NCI-H1694 (cell line): ENCODE measurements at places on chromosomes 16 and 17.

- no peak for DNase-seq
These were observed 1.5 kb downstream of the HLF start for GRCh38 chr17:55266051-55266957.

- no peak for DNase-seq
These were observed 10.5 kb upstream of the PLK1 start for GRCh38 chr16:23668225-23668624.

DNA sequence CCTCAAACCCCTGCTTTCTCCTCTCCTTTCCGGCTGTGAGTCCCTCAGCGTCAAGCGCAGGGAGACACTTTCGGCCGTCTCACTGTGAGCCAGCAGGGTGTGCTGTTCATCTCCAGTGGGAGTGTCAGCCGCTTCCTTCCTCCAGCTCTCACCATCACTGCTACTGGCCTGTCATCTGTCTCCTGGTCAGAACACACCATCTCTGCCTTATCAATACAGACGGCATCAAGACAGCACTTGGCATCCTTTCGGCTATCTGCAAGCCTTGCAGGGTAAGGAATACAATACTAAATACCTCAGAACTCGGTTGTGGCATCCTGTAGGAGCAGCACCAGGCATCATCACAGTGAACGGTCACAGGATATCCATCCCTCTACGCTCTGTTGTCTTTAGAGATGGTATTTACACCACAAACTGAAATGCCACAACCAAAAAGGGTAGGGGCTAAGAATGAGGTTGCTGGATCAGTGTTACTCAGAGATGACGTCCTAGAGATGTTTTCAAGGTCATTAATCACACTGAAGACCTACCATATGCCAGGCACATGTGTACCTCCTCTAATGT is 20.7 kb upstream of the CMTM4 start:
- DNase-seq: no peak

DNA sequence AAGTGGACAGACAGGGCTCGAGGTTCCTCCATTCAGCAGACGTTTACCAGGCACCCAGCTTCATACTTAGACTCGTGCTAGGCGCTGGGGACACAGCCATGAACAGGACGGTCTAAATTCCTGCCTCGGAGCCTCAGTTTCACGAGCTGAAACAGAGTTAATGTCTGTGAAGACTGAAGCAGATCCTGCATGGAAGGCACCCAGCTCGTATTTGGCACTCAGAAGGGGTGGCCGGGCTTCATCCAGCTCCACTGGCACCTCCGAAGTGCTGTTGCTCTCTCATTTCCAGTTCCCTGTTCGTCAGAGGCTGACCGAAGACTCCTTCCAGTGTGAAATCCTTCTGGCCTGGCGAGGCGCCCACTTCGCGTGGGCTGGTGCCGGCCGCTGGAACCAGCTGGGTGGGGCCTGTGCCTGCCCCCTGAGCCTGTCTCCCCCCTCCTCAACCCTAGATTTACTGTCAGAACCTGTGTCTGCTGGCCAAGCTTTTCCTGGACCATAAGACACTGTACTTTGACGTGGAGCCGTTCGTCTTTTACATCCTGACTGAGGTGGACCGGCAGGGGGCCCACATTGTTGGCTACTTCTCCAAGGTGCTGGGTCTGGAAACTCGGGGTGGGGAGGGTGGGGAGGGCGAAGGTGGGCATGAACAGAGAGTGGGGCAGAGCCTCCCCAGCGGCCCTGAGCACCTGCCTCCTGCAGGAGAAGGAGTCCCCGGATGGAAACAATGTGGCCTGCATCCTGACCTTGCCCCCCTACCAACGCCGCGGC is 5.8 kb downstream of the PRSS8 start:
- DNase-seq: no peak

GRCh38 chr16:2022723-2023091 is 3.1 kb downstream of the NPW start:
- no peak for DNase-seq

- DNase-seq: no peak
These were observed 443.4 kb upstream of the SOX9 start for GRCh38 chr17:71677439-71677838.

GRCh38 chr17:28997806-28998205 is 8.0 kb downstream of the SEZ6 start:
- no peak for DNase-seq

DNA sequence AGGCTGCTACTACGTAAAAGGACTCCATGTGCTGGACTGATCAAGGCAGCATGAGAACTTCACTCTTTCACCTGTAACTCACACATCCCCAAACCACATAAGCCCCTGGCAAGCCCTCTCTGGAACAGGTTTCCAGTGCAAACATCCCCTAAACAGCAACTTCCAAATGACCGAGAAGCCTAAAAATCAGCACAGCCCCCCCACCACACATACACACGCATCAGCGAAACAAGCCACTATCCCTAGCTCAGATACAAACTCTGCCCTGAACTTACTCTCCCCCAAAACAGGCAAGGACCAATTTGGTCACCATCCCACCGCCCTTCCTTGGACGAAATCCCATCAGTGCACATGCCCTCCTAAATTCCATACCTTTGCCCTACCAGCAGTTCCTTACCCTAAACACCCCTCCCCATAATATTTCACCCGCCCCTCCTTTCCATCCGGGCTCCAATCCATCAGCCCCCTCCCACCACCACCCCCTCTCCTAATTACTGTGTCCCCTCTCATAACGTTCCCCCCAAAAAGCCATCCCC is 735 bp downstream of the LSM12 start:
- DNase-seq: no peak

DNA sequence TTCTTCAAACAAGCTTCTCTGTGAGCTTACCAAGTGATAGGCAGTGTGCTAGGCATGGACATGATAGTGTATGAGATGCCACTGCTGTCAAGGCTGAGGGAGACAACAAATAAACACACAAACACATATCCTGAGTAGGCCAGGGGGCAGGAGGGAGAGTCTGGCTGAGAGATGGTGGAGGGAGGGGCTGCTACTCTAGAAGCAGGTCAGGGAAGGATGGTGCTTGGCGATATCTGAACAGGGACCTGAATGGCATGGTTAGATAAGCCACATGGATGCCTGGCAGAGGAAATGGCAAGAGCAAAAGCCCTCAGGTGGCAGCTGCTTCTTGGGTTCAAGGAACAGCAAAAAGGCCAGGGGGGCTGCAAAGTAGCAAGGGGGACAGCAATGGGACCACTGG is 8.6 kb upstream of the CHST6 start:
- DNase-seq: no peak

GRCh38 chr17:78993241-78993956 is 13.7 kb upstream of the LGALS3BP start:
- peak; percentile 47 for DNase-seq

DNA sequence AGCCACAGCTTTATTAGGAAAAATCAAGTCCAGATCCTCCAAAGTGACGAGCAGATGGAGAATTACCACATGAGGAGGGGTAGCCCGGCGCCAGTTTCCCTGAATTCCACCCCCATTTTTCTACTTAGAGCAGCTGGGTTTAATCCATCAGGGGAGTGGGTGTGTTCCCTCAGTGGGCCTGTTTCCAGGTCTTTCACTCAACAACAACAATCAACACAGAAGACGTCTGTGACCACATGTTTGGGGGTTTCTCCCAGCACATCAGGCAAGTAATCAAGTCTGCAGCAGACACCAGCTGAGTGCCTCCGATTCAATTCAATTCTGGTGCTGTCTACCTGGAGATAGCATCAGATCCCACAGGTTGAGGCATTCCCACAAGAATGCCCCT is 6.8 kb downstream of the SLC6A2 start:
- DNase-seq: peak; percentile 75

DNA sequence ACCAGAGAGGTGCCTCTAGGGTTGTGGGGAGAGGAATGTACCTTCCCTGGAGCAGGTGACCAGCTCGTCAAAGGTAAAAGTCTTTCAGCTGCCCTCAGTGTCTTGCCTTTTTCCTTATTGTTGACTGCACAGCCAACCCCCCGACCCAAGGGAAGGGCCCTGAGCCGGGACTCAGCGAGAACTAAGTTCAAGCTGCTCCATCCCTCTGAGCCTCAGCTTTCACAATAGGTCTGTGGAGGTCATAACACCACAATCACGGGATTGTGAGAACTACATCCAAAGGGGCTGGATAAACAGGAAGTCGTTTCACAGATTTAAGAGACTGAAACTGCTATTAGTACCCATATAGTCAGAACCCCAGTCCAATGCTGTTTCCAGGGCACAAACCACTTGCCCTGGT is 2.6 kb upstream of the KRT36 start:
- DNase-seq: no peak
